ENCODE measurements at places on chromosomes 13 and 19.

DNA sequence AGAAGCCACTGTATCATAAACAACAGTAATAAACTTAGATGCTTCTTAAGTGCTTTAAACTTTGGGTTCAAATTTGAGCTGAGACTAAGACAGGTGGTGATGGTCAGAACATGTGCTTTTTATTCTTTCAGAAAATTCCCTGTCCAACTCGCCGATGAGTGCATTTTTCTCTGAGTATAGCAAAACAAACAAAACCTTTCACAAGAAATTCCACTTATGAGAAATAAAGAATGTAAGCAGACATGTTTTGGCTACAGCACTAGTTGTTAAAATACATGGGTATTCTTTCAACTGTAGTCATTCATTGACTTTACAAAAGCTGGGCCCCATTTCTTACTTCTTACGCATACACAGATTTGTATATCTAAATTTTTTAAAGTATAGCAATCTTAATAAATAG lies 125.6 kb downstream of the SPRY2 start:
- DNase-seq, result no peak

DNA sequence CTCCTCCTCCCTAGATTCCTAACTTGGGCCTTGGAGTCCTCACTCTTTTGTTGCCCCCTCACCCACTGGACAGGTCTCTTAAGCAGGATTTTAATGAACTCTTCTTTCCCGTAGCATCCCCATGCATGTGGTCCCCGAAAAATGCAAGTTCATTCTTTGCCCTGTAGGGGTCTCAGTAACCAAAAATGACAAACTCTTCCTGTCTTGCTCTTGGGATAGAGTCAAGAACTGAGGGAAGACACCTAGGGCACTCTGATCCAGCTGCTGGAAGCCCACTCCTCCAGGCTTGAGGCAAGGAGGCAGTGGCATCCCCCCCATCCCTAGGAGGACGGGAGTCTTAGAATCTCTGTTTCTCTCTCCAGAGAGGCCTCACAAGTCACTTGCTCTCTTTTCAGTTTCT lies 987.0 kb downstream of the DIAPH3 start:
- DNase-seq, result peak; percentile 18

DNA sequence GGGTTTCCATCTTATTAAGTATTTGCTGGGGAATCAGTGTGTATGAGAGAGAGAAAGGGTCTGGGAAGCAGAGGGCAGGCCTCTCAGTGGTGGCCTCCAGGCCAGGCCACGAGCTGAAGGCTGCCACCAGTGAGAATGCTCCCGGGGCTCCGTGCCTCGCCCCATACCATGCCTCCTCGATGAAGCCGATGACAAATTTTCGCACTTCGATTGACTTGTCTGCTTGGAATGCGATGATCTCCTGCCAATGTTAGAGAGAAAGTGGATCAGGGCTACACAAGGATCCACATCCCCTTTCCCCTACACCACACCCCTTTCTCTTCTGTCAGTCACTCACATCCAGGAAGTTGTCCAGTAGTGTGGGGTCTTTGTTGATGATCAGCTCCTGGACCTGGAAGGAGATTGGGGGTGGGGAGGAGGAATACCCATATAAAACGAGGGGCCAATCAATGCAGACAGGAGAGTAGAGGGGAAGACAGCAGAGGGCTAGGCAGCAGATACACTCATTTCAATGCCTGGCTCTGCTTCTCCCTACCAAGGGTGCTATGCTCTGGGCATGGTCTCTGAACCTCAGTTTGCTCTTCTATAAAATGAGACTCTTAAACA lies 10.7 kb downstream of the SYMPK start:
- DNase-seq, result no peak

DNA sequence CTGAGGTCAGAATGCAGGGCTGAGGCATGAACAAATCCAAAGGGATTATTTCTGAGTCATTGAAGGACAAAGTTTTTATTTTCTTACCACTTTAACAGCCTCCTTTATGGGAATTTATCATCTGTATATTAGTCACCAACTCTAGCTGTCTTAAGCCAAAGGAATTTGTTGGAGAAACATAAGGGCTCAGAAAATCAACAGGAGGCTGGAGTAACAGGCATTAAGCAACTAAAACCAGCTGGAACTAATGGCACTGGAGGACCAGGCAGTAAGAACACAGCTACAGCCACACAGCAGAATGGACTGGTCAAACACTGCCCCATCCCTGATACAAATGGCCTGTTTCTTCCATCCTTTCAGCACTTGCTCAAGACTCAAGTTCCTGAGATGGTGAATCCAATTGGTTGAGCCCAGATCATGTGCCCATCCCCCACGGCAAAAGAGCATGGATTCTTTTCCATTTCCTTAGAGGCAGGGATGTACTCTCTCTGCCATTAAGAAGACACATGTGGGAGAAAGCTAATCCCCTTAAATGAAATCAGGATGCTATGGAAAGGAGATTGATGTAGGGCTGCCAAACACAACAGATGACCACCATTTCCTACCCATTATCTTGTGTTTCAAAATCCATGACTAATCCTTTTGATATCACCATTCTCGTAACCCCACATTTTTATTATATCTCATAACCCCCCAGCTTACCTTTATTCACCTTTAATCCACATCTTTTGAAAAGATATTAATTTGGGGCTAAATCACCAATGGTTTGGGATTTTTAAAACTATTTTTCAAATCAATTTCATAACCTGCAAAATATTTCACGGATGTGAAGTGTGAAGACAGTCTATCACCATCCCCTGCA lies 157.0 kb upstream of the FNDC3A start:
- DNase-seq, result no peak

GRCh38 chr19:10013834-10014618 lies 743 bp downstream of the RDH8 start:
- DNase-seq, result no peak

All from Jurkat, Clone E6-1 (cell line).